ENCODE measurements at places on chromosomes 6 and 20. TPM values are rescaled to one million over a fixed set of nuclear protein-coding genes. Genes with fewer than 3 reads are reported as not detected.

Gene SLC17A1
- total RNA-seq, result not detected

Gene OR5V1
- total RNA-seq, result not detected

DNA sequence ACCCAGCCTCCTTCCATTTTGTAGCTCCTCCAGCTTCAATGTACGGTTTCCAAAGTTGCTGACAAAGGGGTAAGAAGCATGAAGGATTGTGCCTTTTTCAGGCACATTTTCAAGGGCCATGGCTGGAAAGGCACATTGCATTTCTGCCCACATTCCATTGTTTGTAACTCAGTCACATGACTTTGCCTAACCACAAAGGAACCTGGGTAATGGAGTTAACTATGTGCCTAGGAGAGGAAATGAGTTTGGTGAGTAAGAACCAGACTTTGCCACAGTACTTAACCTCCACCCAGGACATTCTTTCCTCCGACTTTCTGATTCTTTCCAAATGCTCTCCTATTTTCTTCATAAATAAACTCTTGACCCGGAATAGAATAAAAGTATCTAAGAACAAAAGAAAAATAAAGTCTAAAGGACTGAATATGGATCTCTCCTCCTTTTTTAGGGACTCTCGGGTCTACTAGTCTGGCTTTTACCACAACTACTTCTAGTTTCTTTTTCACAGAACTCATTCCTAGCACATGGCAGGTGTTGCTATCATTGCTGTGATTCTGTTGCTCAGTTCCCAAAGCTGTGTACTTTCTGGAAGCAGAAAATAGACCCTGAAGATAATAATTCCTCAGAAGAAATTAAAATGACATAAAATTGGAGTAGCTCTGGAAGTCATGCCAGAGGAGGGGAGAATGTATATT, 81.5 kb upstream of the ISM1 start:
- DNase-seq, result no peak
- no peaks in the 10 kb centered on the region for H3K4me1 ChIP-seq
- no peak overlapping the region for H3K4me3 ChIP-seq
- no peaks in the 10 kb centered on the region for H3K36me3 ChIP-seq
- H3K27ac ChIP-seq, result no peak overlapping the region

DNA sequence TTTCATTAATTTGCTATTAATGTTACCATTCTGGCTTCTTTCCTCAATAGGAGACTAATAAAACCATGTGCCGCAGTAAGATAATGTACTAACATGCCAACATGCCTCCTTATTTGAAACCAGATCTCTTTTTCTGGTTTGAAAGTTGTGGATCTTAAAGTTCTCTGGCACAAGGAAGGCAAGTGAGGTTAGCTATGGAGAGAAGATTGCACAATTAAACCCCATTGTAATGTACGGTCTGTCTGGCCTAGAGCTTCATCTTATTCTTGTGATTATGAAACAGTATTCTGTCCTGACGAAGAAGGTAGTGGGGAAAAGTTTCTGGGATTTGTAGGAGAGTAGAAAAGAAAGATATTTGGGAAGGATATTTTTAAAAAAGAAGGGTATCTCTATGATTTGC, 68.4 kb downstream of the EYA4 start:
- no peaks in the 10 kb centered on the region for H3K27me3 ChIP-seq
- H3K4me1 ChIP-seq, result no peaks in the 10 kb centered on the region
- peak; percentile 57 for DNase-seq
- no peaks in the 10 kb centered on the region for H3K36me3 ChIP-seq

All from fibroblast of lung (primary cell).